ENCODE measurements at places on chromosomes 13 and 19.

DNA sequence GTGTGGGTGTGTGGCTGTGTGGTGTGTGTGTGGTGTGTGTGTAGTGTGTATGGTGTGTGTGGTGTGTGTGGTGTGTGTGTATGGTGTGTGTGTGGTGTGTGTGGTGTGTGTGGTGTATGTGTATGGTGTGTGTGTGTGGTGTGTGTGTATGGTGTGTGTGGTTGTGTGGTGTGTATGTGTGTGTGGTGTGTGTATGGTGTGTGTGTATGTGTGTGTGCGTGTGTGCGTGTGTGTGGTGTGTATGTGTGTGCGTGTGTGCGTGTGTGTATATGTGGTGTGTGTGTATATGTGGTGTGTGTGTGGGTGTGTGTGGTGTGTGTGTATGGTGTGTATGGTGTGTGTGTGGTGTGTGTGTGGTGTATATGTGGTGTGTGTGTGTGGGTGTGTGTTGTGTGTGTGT, 8.1 kb downstream of the SHISA7 start:
- DNase-seq = no peak

- no peak for DNase-seq
Measured at GRCh38 chr13:64688893-64689677, 2541.1 kb downstream of the PCDH9 start.

GRCh38 chr13:91117351-91117750, 230.1 kb upstream of the MIR17HG start:
- DNase-seq = no peak

GRCh38 chr13:21458451-21458812, 671 bp downstream of the ZDHHC20 start:
- DNase-seq = peak; percentile 36

DNA sequence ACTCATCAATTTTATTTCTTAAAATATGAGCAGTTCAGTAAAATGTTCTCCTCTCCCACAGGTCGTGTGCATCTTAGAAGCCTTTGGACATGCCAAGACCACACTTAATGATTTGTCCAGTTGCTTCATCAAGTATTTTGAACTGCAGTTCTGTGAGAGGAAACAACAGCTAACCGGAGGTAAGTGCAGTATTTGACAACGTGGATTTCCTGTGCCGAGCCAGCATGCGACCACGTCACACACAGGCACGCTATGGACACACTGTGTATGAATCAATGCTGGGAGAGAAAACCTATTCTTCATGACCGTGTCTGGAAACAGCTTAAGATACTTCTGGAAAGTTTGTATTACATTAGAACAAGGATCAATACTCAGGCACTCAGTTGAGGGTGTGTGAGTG, 268.5 kb downstream of the MYO16 start:
- DNase-seq = no peak

Data from lower leg skin (tissue), 4 donors.